Activated T-helper 1 cell treated with anti-CD3 and anti-CD28 coated beads, Interleukin-12 subunit alpha, Interleukin-12 subunit beta, Interleukin-2, Interleukin-4 antibody, amounts not matched to agents 30 ng/mL and 10 ng/mL and 1 ng/mL, durations not matched to agents 14 hours and 24 hours and 36 hours (primary cell): ENCODE measurements at places on chromosomes 5 and 9. TPM values are rescaled to one million over a fixed set of nuclear protein-coding genes. Genes with fewer than 3 reads are reported as not detected.

FOXD4L5 gene
- total RNA-seq = 0.08 and 0.27 TPM in 2 replicates

- no peak for DNase-seq
- no peak overlapping the region for H3K27ac ChIP-seq
- peaks cover 11% of the 10 kb centered on the region for H3K4me1 ChIP-seq
- no peak overlapping the region for H3K4me3 ChIP-seq
- peaks cover 7% of the 10 kb centered on the region for H3K27me3 ChIP-seq
- no peaks in the 10 kb centered on the region for H3K36me3 ChIP-seq
Measured at GRCh38 chr9:123246534-123246933, 21.9 kb downstream of the STRBP start.

ANKRD34B gene
- total RNA-seq = not detected in 2 replicates

GRCh38 chr5:122099060-122099790, 21.2 kb upstream of the LOX start:
- H3K4me1 ChIP-seq = no peaks in the 10 kb centered on the region
- H3K36me3 ChIP-seq = no peaks in the 10 kb centered on the region
- H3K4me3 ChIP-seq = no peak overlapping the region
- DNase-seq = no peak
- H3K27ac ChIP-seq = no peak overlapping the region

ZNF782 gene
- total RNA-seq = 3.8 and 4.4 TPM in 2 replicates

SLCO6A1 gene
- not detected in 2 replicates for total RNA-seq

- H3K27me3 ChIP-seq = peaks cover 13% of the 10 kb centered on the region
- no peak overlapping the region for H3K27ac ChIP-seq
- no peak overlapping the region for H3K4me3 ChIP-seq
- no peaks in the 10 kb centered on the region for H3K4me1 ChIP-seq
- H3K36me3 ChIP-seq = no peaks in the 10 kb centered on the region
Measured at GRCh38 chr5:115274584-115274983, 11.9 kb upstream of the PGGT1B start.

CYLC2 gene
- not detected in 2 replicates for total RNA-seq

SLC36A1 gene
- total RNA-seq = 5.8 and 7.9 TPM in 2 replicates

DNA sequence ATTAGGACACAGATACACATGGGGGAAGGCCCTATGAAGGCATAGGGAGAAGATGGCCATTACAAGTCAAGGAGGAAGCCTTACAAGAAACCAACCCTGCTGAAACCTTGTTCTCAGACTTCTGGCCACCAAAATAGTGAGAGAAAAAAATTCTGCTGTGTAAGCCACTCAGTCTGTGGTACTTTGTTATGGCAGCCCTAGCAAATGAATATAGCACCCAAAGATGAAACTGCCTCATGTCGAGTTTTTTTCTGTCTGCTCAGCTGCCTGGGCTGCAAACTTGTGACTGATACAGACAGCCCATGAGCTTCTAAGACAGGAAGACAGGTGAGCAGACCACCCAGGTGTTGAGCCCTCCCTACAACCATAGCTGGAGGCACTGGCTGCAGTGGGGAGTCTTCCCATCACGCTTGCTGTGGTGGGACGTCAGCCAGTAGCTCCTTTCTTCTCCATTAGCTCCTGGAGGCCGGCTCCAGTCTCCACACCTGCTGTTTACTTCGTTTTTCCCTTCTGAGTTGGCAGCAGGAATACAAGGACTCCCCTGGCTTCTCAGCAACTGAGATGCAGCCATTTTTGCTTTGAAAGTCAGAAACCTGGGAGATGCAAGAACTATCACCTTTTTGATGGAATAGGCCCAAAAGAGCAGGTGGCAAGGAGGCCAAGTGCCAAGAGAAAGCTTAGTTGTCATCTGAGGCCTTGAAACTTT, 164.9 kb downstream of the SEMA6A start:
- no peaks in the 10 kb centered on the region for H3K4me1 ChIP-seq
- H3K27ac ChIP-seq = no peak overlapping the region
- DNase-seq = no peak
- H3K4me3 ChIP-seq = no peak overlapping the region
- no peaks in the 10 kb centered on the region for H3K36me3 ChIP-seq

- no peak overlapping the region for H3K27ac ChIP-seq
- H3K4me3 ChIP-seq = no peak overlapping the region
Measured at GRCh38 chr9:127550751-127551150, 61.3 kb upstream of the STXBP1 start.

GRCh38 chr5:27814286-27814685, 775.9 kb upstream of the CDH9 start:
- no peaks in the 10 kb centered on the region for H3K36me3 ChIP-seq
- DNase-seq = no peak
- no peak overlapping the region for H3K4me3 ChIP-seq
- H3K27me3 ChIP-seq = no peaks in the 10 kb centered on the region

- H3K27me3 ChIP-seq = peaks cover 2% of the 10 kb centered on the region
- no peak overlapping the region for H3K4me3 ChIP-seq
- no peak overlapping the region for H3K27ac ChIP-seq
- DNase-seq = no peak
- H3K36me3 ChIP-seq = no peaks in the 10 kb centered on the region
Measured at GRCh38 chr5:81842795-81843398, 92.0 kb upstream of the SSBP2 start.

HSPA4 gene
- 244 and 247 TPM in 2 replicates for total RNA-seq

AJM1 gene
- total RNA-seq = 5.1 and 5.8 TPM in 2 replicates

- no peaks in the 10 kb centered on the region for H3K27me3 ChIP-seq
- no peak for DNase-seq
- no peak overlapping the region for H3K4me3 ChIP-seq
- no peaks in the 10 kb centered on the region for H3K36me3 ChIP-seq
Measured at GRCh38 chr5:9724707-9725106, 94.6 kb upstream of the TAS2R1 start.

GRCh38 chr9:129414377-129414992, 206.4 kb downstream of the C9orf50 start:
- H3K36me3 ChIP-seq = peaks cover 8% of the 10 kb centered on the region
- peaks cover 22% of the 10 kb centered on the region for H3K4me1 ChIP-seq
- DNase-seq = peak; percentile 22
- H3K4me3 ChIP-seq = peak overlapping the region; percentile 83

DNA sequence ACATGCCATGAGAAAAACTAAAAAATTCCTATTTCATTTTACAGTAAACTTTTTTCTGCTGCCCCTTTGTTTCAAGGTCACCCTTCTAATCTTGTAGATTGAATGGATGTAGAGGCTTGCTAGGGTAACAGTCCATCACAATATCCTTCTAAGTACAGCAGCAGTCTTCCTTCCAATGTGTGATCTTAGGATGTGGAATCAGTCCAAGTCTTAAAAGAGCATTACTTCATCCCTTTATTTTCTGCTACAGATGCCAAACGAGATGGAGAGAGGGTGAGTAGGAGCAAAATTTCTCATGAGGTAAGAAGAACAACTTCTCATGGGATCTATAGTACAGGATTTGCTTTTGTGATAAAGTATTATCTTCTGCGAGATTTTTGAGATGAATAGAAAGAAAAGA, 704 bp upstream of the IL33 start:
- peaks cover 13% of the 10 kb centered on the region for H3K27me3 ChIP-seq
- no peaks in the 10 kb centered on the region for H3K36me3 ChIP-seq
- no peaks in the 10 kb centered on the region for H3K4me1 ChIP-seq

INSL6 gene
- not detected in 2 replicates for total RNA-seq

DNA sequence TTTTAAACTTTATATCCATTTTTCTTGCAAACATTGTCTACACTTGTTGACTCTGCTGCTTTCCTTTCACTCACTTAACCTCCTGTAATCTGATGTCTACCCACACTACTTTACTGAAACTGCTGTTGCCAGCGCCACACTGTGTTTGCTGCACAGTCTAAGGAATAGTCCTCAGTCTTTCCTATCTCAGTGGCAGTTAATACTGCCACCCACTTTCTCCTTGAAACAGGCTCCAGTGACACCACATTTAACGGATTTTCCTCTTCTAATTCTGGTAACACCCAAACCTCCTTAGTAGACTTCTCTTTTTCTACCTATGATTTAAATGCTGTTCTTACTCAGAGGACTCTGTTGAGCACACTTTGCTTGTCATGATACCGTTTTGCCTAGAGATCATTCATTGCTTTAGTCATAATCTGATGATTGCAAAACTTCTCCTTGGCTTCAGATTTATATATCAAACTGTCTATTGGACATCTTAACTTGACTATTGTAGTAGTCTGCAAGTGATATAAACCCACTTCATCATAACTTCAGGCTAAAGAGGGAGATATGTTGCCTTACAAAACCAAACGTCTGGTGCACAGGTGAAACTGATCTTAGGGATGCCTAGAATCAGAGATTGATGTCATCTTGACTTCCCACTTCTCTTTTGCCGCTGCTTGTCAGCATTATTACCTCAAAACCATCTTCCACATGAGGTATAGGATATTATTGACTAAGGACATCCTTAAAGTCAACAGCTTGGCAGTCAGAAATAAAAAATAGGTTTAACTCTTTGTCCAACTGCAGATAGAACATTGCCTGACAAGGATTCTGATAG, 94.1 kb downstream of the CDC42SE2 start:
- peaks cover 20% of the 10 kb centered on the region for H3K36me3 ChIP-seq
- H3K27me3 ChIP-seq = no peaks in the 10 kb centered on the region
- peak; percentile 26 for DNase-seq
- H3K4me1 ChIP-seq = peaks cover 46% of the 10 kb centered on the region

DNA sequence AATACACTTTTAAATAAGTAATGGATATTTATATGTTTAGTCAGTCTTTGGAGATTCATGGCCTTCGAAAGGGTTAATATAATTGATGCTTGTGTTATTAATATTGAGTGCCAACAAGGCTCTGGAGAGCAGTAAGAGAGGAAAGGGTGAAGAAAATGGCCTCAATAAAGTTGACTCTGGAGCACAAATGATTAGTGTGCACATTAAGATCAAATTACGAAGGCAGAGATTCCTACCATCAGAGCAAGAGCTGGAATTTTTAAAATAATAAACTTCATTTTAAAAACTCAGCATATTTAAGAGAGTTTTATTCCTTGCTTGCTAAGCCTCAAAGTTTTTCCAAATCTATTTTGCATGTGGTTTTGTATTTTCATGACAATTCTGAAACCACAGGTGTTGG, 14.8 kb downstream of the SLC44A1 start:
- no peak overlapping the region for H3K4me3 ChIP-seq
- no peaks in the 10 kb centered on the region for H3K27me3 ChIP-seq
- no peak for DNase-seq
- peaks cover 1% of the 10 kb centered on the region for H3K36me3 ChIP-seq
- peaks cover 30% of the 10 kb centered on the region for H3K4me1 ChIP-seq

- no peak overlapping the region for H3K27ac ChIP-seq
- no peaks in the 10 kb centered on the region for H3K4me1 ChIP-seq
- H3K27me3 ChIP-seq = peaks cover 17% of the 10 kb centered on the region
- no peak overlapping the region for H3K4me3 ChIP-seq
- H3K36me3 ChIP-seq = no peaks in the 10 kb centered on the region
- no peak for DNase-seq
Measured at GRCh38 chr5:174317256-174317894, 271.9 kb downstream of the NSG2 start.
